ENCODE measurements at places on chromosomes 6 and 20.

DNA sequence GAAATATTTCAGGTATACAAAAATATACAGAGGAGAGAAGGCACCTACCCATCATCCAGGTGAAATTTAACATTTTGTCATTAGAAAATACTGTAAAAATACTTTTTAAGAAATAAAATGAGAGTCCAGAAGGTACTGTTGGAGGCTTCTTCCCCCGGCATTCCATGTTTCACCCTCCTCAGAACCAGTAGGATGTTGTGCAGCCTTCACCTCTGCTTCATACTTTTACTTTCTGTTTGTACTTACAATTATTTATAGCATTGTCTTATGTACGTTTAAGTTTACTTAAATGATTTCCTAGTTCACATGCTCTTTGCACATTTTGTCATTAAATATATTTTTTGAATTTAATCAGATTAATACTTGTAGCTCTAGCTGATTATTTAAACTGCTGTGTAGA is 30.9 kb downstream of the TMEM200A start:
- DNase-seq, result no peak

DNA sequence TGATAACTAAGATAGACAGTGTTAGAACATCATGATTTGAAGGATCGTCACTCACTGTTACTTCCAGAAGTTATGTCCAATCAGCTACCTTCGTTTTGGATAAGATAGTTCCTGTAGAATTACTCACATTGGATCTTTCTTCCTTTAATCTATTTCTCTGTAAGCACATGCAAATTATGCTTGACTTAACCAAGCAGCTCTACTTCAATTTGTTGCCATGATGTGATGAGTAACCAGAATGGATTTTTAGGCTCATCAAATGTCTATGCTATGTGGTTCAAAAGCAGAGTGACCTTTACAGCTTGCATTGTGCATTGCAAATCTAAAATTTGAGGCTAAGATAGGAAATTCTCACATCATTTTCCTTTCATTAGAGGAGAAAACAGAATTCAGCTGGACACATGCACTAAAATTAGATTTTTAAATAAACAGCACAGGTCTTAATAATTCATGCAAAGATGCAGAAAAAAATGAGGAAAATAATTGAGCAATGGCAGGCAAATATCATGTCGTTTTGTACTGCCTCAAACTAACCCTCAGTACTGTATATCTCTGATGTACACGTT is 76.7 kb upstream of the ZFP64 start:
- no peak for DNase-seq

- DNase-seq, result no peak
Measured at GRCh38 chr6:33785778-33786177, 3.2 kb downstream of the LEMD2 start.

- no peak for DNase-seq
Measured at GRCh38 chr20:16708602-16709001, 21.2 kb upstream of the SNRPB2 start.

- DNase-seq, result no peak
Measured at GRCh38 chr6:81962198-81962597, 209.7 kb upstream of the TENT5A start.

DNA sequence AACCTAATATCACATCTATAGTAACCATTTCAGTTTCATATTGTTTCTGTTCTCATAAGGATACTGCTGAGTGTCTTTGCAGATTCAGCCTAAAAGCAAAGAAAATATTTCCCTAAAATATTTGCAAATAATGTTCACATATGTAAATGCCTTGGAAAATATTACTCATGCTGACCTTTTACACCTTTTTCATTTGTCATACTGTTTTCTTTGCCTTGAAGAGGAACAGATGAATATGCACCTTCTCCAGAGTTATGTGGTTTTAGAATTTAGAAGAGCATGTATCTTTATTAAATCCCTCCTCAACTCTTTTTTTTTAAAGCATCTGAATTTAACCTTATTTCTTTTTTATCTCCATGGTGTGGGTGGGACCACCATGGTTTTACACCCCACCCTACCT is 32.5 kb downstream of the NDUFAF5 start:
- DNase-seq, result no peak

DNA sequence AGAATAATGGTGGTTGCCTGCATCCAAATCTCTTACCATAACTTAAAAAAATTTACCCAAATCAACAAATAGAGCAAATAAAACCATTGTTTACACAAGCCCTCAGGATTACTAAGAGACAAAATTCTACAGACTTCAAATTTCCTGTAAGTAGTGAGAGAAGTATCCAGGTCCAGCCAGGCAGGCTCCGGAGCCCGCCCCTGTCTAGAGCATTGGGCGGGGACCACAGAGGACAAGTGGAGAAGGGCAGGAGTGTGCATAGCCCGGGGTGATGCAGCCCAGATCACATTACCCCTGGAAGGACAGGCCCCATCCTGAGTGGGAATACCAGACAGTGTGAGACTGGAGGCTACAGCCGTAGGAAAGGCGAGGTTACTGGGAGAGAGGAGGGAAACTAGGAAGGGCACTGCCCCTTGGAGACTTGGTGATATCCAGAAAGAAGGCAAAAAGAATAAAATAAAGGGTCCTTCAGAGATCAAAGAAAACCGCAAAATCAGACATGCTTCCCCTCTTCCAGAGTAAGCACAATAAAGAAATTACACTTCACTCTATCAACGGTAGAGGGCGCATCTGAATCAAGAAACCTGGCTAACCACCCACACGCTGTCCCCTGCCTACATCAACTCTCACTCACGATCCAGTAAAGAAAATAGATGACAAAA is 26.6 kb downstream of the RIN2 start:
- DNase-seq, result peak; percentile 47

DNA sequence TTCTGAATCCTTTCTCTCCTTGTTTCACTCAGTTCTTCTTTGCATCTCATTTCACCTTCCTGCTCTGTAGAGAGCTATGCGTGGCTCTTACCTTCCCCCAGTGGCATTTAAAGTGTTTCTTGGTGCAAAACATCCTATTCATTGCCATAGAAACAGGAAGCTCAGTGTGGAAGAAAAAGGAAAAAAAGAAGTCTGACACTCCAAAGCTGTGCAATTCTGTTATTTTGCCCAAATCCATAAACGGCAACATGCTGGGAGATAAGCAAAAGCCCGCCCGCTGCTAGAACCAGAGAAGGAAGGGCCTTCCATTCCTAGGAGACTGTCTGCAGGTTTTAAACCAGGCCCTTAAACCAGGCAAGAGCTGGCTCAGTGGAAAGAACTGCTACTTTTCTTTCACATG is 247.1 kb downstream of the HIVEP2 start:
- no peak for DNase-seq

DNA sequence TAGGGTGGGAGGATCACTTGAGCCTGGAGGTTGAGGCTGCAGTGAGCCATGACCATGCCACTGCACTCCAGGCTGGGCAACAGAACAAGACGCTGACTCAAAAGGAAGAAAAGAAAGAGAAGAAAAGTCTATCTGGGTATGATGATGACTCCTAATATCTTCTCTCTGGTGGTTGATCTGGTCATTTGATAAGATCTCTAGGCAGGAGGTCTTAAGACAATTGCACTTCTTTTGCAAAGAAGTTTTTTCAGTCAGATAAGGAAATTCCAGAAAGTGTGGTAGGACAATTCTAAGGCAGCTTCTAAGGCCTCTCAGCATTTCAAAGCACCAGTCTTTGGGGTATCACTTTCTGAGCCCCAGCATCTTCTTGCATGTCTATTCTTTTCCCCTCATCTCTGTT is 7.7 kb upstream of the AIF1 start:
- no peak for DNase-seq

GRCh38 chr6:2378891-2379652 is 133.7 kb upstream of the GMDS start:
- DNase-seq, result no peak

DNA sequence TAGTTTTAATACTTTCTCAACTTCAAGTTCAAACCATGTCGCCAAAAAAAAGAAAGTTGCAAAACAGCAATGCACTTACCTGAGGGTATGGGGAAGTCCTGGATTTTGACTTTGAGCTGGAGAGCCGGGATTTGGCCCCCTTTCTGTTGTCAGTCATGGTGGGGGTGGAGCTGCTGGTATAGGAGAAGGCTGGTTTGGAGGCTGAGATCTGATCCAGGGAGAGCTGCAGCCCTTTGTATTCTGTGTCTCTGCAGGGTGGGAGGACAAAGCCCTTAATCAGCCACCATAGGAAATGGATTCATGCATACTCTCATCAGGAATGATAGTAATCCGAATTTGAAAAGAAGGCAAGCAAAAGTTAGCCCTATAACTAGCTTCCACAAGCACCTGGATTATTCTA is 44.0 kb downstream of the SIM1 start:
- DNase-seq, result peak; percentile 71

GRCh38 chr6:158663625-158664165 is 13.8 kb downstream of the SYTL3 start:
- DNase-seq, result no peak

DNA sequence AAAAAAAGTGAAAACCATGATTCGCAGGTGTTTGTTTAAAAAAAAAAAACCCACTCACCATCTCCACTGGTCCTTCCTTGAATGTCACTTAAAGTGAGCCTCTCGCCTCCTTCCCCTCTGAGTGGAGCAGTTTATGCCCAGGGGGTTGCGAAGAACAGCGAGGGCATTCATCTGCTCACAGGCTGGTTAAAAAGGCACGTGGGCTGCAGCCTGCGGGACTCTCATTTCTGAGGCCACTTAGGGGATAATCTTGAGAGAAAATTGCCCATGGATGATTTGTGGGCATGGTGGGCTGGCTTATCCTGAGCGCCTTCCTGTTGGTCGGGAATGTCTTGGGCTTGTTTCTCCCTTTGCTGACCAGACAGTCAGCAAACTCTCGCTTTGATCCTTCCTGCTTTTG is 18.9 kb downstream of the BCAS4 start:
- DNase-seq, result no peak

GRCh38 chr6:89492025-89492640 is 59.2 kb downstream of the ANKRD6 start:
- DNase-seq, result no peak

DNA sequence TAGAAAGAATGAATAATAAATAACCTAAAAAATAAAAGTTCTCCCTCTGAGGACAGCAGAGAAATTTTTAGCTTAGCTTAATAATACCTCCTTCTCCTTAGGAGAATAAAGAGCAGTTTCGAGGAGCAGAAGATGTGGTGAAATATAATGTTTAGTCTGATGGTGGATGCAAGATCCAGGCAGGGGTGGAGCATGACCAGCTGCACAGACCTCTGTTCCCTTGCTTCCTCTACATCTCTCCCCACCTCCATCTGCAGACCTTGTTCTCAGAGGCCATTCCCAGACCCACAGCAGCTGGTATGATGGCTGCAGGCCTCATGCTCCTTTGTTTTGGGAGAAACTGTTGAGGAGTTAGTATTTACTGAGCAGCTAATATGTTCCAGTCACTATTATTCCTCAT is 1.5 kb downstream of the BTN3A2 start:
- no peak for DNase-seq

- no peak for DNase-seq
Measured at GRCh38 chr6:6635291-6635690, 46.8 kb downstream of the LY86 start.

GRCh38 chr20:8272766-8273165 is 140.7 kb downstream of the PLCB1 start:
- DNase-seq, result no peak

DNA sequence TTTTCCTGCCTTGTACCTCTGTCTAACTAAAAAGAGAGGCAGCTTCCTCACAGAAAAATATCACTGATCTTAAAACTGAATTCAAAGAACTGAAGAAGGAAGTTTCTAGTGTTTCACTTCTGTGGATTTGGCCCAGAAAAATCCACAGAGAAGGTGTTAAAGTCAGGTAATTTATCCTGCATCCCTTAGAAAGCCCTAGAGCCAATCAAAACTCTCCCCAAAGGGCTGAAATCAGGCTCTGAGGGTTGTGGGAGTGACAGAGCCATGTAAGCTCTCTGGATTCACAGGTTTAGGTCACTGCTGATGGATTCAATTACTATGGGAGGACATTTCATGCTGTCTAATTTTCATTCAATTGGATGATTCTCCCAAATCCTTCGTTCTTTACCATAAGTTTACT is 152.3 kb downstream of the OR2B2 start:
- no peak for DNase-seq

GRCh38 chr20:60201198-60201835 is 243.1 kb downstream of the CDH26 start:
- no peak for DNase-seq

DNA sequence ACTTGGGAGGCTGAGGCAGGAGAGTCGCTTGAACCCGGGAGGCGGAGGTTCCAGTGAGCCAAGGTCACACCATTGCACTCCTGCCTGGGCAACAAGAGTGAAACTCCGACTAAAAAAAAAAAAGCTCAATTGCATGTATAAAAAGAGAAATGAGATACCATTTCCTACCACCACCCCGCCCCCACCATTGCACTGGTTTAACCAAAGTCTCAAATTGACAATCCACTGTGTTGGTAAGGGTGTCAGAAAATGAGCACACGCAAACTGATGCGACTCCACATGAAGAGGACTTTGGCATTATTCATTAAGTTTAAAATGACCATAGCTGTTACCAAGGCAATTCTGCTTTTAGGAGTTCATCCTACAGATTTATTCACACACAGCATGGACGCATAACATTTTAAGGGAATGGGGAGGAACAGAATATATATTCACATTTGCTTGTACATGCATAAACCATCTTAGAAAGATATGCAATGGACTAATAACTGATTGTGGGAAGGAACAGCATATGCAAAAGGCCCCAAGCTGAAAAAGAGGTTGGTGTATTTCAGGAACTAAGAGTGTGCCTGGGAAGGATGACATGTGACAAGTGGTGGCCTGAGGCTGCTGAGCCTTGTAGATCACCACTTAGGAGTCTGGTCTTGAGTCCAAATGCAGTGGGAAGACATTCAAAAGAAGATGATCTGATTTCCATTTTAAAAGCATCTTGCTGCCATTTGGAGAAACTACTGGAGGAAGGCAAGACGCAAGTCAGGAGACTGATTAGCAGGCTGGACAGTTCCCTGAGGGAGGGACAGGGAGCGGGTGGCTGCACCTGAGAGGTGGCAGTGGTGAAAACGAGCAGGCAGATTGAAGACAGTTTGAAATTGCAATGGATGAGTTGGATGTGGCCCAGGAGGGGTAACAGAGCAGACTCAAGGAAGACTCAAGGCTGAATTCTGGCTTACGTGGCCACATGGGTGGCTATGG is 37.2 kb upstream of the PTPN1 start:
- no peak for DNase-seq

GRCh38 chr6:158654498-158654897 is 4.6 kb downstream of the SYTL3 start:
- DNase-seq, result no peak

- DNase-seq, result peak; percentile 65
Measured at GRCh38 chr6:16206595-16207037, 31.8 kb upstream of the GMPR start.

- DNase-seq, result peak; percentile 48
Measured at GRCh38 chr20:63706852-63707557, 771 bp downstream of the ARFRP1 start.

DNA sequence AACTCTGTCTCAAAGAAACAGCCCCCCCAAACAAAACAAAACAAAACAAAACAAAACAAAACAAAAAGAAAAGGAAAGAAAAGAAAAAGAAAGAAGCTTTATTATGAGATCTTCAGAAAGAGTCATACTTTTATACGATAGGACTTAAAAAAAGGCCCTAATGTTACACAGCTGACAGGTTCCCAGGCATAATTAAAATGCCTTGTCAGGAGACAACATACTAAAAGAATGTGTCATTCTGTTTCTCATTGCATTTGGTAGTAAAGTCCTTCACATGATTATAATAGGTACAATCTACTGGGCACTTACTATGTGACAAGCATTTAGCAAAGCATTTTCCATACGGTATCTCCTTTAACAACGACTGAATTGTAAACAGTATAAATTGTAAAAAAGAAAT is 36.4 kb upstream of the RPN2 start:
- DNase-seq, result no peak
